ENCODE measurements at places on chromosomes 2 and 18.
A peak's percentile ranks its signal among the peaks of the same experiment; 100 is the strongest.

DNA sequence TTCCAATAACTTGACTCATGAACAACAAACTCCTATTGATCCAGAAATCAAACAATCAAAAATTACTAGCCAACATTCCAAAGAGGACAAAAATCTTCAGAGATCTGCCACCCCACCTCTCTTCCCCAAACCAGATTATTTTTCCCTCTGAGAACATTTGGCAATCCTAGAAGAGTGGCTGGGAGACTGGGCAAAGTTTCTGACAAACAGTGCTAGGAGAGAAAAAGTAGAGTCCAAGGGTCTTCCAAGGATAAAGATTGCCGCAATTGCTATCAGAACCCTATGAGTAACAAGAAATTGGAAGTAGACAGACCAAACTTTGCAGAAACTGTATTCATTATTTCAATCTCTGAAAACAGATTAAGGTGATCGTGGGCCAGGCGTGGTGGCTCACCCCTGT is 22.4 kb downstream of the REV1 start:
- DNase-seq: no peak

GRCh38 chr18:24801001-24801400 is 340.6 kb downstream of the HRH4 start:
- no peak for DNase-seq

DNA sequence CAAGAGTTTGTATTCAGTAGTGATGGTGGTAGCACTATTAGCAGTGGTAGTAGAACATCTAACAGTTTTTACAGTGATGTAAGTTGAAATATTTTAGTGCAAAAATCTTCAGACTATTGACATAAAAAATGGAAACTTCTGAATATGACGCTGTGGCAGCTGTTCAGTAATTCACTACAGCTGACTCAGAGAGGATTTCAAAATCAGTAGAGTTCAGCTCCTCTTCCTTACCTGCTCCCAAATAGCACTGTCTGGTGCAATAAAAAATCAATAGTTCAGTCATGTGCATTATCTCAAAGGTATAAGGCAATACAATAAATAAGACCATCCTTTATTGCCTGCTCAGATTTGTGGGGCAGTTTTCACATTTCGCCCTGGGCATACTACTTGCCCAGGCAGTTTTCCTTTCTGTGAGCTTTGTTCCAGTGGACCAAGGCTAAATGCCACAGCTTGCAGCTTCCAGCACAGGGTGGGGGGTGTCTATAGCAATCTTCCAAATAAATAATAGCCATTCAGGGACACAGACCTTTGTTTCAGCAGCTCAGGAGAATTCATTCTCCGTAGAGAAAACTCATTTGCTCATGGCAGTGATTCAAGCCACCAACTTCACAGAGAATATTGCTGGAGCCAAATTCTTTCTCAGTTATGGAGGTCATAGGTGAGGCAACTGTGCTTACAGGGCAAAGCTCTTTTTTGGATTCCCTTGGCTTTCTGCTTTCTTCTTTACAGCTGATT is 33.9 kb upstream of the GORASP2 start:
- DNase-seq: no peak

DNA sequence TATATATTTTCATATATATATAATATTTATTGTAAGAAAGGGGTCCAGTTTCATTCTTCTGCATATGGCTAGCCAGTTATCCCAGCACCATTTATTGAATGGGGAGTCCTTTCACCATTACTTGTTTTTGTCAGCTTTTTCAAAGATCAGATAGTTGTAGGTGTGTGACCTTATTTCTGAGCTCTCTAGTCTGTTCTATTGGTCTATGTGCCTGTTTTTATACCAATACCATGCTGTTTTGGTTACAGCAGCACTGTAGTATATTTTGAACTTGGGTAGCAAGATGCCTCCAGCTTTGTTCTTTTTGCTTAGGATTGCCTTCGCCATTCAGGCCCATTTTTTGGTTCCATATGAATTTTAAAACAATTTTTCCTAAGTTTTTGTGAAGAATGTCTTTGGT is 320.1 kb downstream of the CDH2 start:
- no peak for DNase-seq

DNA sequence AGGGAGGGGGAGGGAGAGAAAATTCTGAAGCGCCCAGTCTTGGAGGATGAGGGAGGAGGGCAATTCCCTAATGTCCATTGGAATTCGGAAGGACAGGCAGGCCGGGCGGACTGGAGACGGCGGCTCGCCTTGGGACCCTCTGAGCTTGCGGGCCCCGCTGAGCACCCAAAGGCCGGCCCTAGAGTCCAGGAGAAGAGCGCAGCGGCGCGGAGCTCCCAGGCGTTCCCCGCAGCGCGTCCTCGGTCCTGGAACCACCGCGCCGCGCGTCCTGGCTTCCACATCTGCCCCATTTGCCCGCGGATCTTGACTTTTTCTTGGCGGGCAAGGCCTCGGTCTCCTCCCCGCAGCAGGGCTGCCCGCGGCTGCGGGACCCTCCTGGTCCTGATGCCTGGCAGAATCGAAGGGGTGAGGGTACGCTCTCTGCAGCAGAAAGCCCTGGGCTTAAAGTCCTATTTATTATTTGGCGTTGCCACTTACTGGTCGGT is 675 bp upstream of the MLPH start:
- DNase-seq: no peak

DNA sequence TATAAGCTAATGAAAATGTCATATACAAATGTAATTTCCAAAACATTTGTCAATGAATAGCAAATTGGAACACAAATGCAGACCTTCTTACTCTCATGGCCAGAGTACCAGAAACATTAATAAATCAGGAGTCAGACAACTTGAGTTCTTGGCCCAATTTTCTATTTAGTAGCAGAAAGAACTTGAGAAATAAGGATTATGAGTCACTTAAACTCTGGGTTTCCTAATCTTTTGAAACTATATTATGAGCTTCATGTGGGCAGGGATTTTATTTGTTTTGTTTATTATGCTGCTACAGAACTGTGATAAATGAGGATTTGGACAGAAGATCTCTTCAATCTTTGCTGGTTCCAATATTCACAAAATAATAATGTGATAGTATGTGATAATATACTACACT is 686.7 kb downstream of the NR4A2 start:
- no peak for DNase-seq

DNA sequence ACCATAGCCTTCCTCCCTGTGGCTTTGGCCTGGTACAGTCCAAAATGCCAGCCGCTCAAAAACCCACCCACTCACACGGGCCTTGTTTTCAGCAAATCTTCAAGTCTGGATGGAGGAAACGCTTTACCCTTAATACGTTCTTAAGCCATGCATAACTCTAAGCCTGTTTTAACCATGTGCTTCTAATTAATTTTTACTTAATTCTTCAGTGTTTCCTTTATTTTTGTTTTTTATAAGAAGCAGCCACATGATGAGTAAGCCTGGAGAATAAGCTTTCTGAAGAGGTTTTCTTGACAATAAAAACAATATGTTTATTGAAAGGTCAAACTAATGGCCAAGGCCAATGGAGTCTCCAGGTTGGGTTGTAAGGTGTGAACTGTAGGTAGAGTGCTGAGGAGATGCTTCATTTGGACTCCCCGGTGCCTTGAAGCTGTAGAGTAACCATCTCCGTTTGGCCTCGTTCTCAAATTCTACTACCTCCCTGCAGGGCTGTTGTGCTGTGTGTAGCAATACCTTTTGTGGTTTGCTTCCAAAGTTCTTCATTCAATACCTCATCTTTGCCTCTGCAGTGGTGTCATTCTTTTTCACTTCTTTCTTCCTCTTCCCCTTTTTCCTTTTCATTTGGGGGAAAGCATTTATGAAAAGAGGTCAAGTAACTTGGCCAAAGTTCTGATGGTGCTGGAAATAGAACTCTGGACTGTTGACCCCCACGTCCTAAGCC is 113.7 kb downstream of the PRKCE start:
- DNase-seq: no peak

DNA sequence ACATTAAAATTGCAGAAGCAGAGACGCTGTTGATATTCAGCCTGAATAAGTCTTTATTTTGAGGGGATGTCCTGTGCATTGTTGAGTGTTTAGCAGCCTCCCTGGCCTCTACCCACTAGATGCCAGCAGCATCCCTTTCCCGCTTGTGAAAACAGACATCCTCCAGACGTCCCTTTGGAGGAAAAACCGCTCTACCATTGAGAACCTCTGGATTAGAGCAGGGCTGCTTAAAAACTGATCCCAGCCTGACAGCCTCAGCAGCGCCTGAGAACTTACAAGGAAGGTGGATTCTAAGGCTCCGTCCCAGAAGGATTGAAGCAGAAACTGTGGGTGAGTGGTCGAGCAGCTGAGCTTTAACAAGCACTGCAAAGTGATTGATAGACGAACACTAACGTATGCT is 349.7 kb downstream of the CYRIA start:
- DNase-seq: no peak

- no peak for DNase-seq
Observed at GRCh38 chr2:26889796-26890195, 41.9 kb downstream of the DPYSL5 start.

DNA sequence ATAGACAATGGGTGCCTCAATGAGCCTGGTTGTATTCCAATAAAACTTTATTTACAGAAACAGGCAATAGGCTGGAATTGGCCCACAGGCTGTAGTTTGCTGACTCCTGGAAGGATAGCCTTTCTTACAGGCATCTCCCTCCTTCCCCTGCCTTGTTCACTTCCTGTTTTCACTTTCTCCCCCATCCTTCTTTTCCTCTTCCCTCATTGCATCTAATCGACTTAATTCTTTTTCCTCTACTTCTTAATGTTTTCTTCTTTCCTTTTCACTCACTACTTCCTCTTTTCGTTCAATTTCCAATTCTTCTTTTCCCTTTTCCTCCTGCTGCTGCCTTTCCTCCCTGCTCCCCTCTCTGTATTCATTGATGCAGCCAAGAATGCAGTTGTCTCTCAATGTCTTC is 70.0 kb downstream of the ABCA12 start:
- no peak for DNase-seq

DNA sequence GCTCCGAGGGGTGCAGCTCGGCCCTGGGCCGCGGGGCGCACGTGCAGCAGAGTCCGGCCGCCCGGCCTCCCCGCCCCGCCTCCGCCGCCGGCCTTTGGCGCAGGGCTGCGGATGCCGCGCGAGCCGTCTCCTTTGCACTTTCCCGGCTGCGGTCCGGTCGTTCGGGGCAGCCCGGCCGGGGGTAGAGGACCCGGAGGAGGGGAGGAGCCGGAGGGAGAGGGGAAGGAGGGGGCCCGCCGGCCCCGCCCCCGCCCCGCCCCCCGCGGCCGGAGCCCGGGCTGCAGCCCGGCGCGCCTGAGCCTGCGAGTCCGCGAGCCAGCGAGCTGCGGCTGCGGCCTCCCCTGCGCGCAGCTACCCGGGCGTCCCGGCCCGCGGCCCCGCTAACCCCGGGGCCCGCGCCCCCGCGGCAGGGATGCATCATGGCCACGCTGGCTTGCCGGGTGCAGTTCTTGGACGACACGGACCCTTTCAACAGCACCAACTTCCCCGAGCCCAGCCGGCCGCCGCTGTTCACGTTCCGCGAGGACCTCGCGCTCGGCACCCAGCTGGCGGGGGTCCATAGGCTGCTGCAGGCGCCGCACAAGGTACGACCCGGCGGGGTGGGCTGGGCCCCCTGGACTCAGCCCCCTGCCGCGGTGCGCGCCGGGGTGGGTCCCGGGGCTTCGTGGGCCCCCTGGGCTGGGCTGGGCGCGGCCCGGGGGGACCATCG is at the start of gene FHOD3:
FHOD3 (plus strand) TSS at position 297 of the 709 bp plus-strand sequence; CDS start at position 420, 123 bp downstream.
- peak; percentile 55 for DNase-seq

DNA sequence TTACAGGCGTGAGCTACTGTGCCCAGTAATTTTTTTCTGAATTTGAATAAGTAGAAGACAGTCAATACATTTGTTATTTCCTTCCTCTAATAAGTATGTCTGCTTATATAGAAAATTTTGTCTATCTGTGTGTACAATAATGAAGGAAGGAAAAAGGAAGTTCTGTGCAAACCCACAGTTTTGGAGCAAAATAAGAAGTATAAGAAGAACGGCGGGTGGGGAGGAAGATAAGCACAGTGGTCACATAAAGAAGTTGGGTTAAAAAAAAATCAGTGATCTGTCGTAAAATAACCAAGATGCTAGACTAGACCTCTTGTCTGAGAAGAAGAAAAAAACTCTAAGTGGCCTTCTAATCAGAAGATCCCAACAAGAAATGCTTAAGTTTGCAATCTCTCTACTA is 20.2 kb downstream of the MGAT4A start:
- DNase-seq: no peak

DNA sequence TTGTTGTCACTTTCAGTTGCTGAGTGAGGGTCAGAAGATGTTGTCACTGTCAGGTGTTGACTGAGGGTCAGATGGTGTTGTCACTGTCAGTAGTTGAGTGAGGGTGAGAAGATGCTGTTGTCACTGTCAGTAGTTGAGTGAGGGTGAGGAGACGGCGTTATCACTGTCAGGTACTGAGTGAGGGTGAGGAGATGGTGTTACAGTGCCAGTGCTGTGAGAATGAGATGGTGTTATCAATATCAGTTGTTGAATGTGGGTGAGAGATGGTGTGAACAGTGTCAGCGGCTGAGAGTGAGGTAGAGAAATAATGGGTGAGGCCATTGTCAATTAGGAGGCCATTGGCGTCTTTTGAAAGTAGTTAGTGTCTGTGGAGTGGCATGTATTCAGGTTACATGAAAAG is 1.6 kb upstream of the ATP9B start:
- no peak for DNase-seq

- DNase-seq: no peak
Observed at GRCh38 chr2:141348481-141348880, 782.3 kb downstream of the LRP1B start.

GRCh38 chr2:109174214-109174613 is 45.2 kb downstream of the SH3RF3 start:
- DNase-seq: no peak

- DNase-seq: no peak
Observed at GRCh38 chr2:134586326-134586965, 132.4 kb downstream of the TMEM163 start.

GRCh38 chr18:41353777-41354528 is 601.1 kb upstream of the PIK3C3 start:
- no peak for DNase-seq

GRCh38 chr18:10015288-10015701 is 101.5 kb downstream of the VAPA start:
- DNase-seq: no peak

- DNase-seq: no peak
Observed at GRCh38 chr2:60505880-60506260, 47.6 kb downstream of the BCL11A start.

DNA sequence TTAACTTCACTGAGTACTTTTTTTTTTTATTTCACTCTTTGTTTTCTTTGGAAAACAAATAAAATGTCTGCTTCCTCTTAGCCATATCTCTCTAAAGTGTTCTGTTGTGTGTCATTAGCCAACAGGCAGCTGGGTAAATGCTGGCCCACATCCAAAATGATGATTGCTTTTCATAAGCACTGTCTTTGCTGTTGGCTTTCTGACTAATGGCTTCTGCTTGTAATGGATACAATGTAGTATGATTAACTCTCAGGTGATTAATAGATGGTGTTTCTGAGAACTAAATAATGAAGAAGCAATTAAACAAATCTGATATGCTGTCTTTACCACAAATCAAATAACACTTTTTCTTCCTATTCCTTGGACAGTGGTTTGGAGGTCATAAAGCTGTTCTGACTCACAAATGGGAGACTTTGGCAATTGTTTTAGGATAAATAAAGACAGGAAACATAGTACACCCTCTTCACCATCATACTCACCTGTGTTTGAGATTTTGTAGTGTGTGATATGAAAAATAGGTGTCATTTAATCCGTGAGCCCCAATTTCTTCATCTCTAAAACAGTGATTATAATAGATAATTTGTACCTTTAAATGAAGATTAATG is 888.4 kb downstream of the TSN start:
- DNase-seq: peak; percentile 9

GRCh38 chr18:62938487-62938886 is 223.1 kb downstream of the PHLPP1 start:
- DNase-seq: no peak

All from HuH-7 (cell line).